Foreskin melanocyte (primary cell): ENCODE measurements at places on chromosomes 2 and 18.

- DNase-seq, result no peak
Observed at GRCh38 chr2:46006473-46007025, 290.7 kb upstream of the EPAS1 start.

- no peak for DNase-seq
Observed at GRCh38 chr2:202442882-202443281, 66.8 kb downstream of the BMPR2 start.

DNA sequence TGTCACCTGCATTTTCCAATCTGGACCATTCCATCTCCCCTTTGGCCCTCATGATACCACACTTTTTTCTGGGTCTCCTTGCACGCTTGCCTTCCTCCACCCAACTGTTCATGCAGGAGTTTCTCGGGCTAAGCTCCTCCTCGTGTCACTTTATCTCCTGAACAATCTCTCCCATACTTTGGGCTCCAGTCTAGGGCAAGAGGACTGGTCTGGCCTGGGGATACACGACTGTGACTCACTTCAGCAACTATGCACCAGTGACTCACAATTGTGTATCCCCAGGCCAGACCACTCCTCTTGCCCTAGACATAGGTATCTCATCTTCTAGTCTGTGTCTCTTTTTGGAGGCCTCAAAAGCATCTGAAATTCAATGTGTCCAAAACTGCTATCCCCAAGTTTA, 149.4 kb upstream of the PTPRM start:
- peak; percentile 33 for DNase-seq

DNA sequence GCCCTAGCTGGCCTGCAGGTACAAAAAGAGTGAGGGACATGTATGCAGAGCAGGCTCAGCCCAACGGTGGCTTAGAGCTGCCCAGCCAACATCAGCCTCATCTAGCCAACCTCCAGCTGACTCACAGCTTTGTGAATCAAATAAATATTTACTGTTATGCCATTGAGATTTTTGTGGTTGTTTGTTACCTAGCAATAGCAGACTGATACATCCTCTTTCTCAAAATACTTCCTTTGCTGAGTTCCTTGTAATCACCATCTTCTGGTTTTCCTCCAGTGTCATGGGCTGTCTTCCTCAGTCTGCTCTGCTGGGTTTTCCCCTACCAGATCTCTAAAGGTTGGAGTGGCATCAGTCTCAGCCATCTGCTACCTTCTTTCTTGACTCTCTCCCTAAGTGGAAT, 126.6 kb upstream of the SLC1A4 start:
- no peak for DNase-seq

GRCh38 chr2:100791936-100792308, 28.0 kb upstream of the NPAS2 start:
- no peak for DNase-seq

DNA sequence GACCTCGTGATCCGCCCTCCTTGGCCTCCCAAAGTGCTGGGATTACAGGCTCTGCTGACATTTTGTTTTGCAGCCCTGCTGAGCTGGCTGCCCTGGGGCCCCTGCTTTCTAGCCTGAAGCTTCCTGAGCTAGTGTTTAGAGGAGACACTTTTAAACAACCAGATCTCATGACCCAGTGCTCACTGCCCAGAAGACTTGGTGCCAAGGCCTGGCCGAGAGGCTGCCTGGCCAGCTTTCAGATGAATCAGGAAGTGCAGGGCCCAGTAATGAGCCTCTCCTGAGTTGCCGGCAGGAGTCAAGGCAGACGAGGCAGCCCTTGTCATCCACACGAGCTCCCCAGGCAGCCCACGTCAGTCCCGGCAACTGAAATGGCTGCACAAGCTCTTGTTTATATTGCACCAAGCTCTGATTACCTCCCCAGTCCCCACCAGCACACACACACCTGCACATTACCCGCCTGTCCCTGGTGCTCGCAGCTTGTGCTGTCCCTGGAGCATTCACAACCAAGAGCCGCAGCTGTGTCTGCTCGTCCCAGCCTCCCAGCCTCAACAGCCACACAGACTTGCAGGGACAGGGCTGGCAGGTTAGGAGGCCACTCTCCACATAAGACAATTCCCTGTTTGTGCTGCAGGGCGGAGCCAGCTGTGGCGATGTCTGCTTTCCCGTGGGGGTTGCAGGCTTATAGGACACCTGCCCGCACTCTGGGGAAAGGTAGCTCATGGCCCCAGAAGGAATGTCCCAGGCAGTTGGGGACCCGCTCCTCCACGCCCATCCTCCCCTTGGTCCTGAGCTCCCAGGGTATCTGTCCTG, 331.2 kb upstream of the MYT1L start:
- DNase-seq, result no peak

- DNase-seq, result peak; percentile 43
Observed at GRCh38 chr2:156147594-156148330, 184.8 kb downstream of the NR4A2 start.

- DNase-seq, result no peak
Observed at GRCh38 chr2:98458207-98458606, 13.5 kb downstream of the INPP4A start.

GRCh38 chr2:30266705-30267104, 35.4 kb downstream of the LBH start:
- no peak for DNase-seq

DNA sequence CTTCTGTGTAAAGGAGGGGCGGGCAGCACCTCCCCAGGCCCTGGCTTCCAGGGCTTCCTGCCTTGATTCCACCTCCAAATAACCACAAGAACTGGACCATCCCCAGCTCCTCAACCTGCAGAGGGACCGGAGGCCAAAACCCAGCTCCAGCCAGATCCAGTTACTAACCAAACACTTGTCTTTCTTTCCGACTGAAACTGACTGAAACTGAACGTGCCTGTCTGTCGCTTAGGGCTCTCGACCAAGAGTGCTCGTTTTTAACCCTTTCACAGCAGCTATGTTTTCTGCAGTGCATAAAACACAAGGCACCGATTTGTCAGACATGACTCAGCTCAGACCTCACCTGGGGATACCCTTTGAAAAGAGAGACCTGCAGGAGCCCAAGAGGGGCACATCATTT, 249.9 kb upstream of the SIX2 start:
- no peak for DNase-seq

GRCh38 chr2:223238301-223238700, 186.3 kb downstream of the KCNE4 start:
- no peak for DNase-seq

GRCh38 chr2:39483534-39483933, 46.4 kb upstream of the MAP4K3 start:
- DNase-seq, result no peak

DNA sequence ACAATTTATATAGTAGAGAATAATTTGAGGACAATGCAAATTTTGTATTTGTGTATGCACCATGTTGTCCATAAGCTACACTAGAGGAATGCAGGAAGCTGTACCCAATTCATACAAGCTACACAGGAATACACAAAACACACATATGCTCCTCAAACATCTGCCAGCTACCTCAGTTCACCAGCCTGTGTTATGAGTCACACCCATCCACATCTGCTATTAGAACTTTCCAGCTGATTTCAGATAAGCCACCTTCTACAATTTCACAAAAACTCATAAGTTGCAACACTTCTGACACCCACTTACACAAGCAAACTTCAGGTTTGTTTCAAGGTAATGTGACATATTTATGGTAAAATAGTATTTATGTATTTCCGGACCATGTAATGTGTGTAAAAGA, 438.9 kb downstream of the SATB2 start:
- no peak for DNase-seq

- no peak for DNase-seq
Observed at GRCh38 chr18:78150590-78150989, 829.0 kb upstream of the SALL3 start.

DNA sequence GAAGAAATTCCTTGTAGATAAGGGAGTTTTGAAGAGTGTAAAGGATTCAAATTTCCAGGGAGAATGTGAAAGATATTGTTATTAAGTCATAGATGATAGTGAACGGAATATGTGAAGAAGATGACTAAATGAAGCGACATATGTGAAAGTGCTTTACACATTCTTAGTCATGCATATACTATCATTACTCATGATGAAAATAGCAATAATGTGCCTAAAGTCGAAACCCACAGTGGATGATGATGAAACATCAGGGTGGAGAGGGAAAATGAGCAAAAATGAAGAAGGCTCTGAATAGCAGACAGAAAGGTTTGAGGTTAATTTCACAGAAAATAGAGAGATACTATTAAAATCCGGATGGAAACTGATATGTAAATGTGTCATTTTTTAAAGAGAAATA, 1237.1 kb downstream of the LRP1B start:
- no peak for DNase-seq

DNA sequence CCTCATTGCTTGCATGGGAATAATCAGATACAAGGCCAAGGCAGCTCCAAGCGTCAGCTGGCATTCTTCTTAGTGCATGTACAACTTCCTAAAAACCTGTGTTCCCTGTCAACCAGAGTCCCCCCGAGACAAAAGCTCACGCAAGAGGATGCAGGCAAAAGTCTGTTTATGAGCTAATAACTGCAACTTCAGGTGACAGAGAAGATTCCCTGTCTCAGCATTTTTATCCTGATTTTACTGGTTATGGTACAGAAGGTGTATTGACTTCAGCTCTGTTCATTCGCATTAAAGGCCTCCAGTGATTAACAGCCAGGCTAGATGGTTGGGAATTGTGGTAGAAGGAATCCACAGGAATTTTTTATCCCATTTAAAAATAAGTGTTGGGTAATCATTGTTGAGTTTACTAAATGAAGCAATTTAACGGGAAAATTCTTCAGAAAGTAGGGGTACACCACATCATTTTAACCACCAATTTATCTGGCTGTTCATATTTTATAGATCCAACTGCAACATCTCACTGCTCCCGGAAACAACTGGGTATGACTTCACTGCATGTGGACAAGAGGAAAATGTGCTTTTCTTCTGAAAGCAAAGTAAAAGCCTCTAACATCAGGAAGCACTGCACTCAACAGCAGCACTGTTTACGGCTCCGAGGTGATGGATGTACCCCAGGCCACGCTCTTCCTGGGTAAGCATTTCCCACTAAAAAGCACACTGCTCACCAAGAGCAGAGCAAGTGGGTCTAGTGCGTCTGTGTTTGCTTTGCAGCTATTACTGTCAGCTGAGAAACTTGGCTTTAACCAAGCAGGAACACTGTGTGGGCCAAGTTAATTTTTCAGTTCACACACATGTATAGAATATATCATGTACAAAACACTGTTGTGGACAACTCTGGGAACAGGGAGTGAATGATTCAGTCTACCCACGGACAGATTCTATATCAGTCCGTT, 31.9 kb downstream of the CCBE1 start:
- DNase-seq, result no peak

GRCh38 chr18:73707035-73707434, 440.6 kb downstream of the FBXO15 start:
- DNase-seq, result peak; percentile 58

DNA sequence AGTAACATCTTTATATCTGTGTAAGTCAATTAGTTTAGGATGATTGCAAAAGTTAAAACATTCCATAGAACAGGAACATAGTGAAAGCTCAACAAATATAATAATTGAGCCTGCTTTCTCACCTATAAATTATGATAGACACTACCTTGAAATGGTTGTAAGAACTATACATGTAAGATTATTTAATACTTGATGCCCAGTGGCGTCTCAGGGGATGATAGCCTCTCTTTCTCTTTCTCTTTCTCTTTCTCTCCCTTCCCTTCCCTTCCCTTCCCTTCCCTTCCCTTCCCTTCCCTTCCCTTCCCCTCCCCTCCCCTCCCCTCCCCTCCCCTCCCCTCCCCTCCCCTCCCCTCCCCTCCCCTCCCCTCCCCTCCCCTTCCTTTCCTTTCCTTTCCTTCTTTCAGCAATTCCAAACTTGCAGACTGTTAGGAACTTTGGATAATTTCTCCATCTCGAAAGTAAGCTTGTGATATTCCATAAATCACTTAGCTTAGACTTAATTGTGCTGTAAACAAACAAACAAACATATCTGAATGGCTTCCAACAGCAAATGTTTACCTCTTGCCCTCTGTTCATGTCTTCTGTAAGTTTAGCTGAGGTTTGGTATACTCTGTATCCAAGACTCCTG, 1102.7 kb downstream of the TSN start:
- no peak for DNase-seq

- no peak for DNase-seq
Observed at GRCh38 chr2:120654381-120655134, 81.1 kb upstream of the GLI2 start.

DNA sequence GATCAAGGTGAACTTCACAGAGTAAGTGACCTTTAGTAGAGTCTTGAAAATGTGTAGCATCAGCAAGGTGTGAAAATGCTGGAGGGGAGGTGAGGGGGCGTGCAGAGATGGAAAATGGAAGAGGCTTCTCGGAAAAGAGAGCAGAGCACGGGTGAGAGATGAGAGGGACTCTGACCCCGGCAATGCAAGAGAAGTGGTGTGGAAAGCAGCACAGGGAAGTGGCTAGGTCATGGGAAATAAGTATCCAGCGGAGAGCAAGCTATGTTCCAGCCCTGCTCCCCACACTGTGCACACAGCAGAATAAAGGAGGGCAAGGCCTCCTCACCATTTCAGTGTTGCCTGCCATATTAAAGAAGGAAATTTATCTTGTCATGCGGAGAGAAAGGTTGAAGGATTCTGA, 241.7 kb upstream of the DOK6 start:
- no peak for DNase-seq

GRCh38 chr2:10829299-10829698, 16.7 kb upstream of the PDIA6 start:
- no peak for DNase-seq

GRCh38 chr18:13558124-13558523, 168.2 kb downstream of the FAM210A start:
- peak; percentile 18 for DNase-seq

GRCh38 chr18:35386600-35387100, 9.5 kb upstream of the ZNF396 start:
- DNase-seq, result peak; percentile 69

DNA sequence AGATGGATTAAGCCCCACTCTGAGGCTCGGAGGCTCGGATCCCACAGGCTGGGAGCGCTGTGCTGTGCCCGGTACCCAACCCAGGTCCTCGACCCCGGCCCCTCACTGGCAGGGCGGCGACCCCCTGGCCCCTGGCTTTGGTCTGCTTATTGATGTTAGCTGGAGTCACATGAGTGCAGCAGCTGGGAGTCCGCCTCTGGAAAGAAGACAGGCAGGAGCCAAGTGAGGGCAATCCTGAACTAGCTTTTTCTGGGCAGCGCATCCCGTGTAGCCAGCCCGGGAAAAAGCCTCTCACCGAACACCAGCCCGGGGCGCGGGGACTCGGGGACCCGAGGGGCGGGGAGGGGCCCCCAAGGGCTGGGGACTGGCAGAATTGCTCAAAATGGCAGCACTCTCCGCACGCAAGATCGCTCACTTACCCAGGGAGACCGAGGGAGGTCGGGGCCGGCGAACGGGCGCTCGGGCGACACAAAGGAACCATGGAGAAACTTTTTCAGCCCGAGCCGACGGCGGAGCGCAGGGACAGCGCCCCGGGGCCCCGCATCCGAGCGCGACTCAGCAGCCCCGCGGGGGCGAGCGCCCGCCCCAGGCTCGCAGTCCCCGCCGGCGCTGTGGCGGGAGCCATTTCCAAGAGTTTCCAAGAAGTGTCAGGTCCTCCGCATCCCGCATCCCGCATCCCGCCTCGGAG, 567 bp downstream of the TMEM200C start:
- DNase-seq, result no peak

DNA sequence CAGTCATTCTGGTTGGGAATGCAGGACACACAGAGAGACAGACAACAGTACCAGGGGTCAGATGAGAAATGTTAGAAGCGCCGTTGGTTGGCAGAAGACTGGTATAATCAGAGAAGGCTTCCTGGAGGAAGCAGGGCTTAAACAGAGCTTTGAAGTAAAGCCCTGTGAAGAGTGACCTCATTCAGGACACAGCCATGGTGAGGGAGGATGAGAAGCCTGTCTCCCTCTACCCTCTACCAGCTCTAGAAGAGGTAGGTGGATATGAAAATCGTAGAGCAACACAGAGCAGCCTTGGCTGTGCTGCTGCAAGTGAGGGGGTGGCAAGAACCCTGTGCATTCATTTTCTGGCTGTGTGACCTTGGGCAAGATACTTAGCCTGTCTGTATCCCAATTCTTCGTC, 14.2 kb downstream of the TET3 start:
- no peak for DNase-seq
